ENCODE measurements at places on chromosomes 13 and 19.

- DNase-seq = no peak
Measured at GRCh38 chr13:92179223-92179622, 780.8 kb downstream of the GPC5 start.

- DNase-seq = no peak
Measured at GRCh38 chr19:16288544-16288943, 36.1 kb upstream of the KLF2 start.

DNA sequence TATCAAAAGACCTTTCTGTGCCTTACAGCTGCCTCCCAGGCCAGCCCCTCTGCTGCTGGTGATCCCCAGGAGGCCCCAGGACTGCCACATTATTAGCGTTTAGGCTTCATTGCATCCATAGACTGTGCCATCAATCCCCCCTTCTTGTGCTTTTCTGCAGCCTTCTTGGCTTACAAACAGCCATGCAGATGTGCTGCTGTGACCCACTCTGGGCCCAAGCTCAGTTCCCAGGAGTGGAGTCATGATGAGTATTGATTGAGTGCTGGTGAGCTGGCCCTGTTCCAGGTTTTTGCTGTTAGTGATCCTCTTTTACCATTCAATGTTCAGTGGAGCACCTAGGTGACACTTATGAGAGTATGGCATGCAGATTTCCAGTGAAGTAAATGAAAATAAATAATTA lies 59.9 kb upstream of the SLAIN1 start:
- DNase-seq = no peak

GRCh38 chr13:31775686-31776085 lies 36.4 kb downstream of the RXFP2 start:
- no peak for DNase-seq

GRCh38 chr19:35109395-35110112 lies 6.1 kb upstream of the FXYD3 start:
- DNase-seq = no peak

DNA sequence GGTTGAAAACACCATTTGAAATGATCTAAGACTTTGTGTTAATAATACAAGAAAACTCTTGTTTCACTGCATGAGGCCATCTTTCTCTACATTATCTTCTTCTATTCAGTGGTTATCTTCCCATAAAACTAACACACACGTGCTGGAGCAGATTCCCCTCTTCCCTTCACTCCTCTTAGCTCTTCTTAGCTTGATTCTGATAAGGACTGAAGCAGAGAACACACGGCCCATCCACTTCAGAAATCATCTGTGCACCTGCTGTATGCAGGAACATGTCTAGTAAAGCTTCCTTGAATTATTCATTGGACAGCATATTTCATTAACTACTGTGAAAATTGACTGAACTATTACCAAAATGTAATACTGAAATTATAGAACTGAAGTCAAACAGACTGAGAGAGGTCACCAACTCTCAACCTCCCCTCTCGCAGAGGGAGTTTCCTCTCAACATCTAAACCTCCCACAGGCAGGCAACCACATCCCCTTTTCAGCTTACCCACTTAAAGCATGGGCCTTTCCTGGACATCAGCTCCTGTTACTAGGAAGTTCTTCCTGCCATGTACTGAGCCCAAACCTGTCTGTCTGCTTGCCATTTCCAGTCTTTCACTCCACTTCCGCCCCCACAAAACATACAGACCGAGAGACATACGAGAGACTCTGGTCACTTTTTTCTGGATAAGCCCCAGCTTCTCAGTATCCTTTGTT lies 113.9 kb downstream of the CRYL1 start:
- peak; percentile 55 for DNase-seq

GRCh38 chr13:94481941-94482340 lies 2.5 kb upstream of the DCT start:
- no peak for DNase-seq

DNA sequence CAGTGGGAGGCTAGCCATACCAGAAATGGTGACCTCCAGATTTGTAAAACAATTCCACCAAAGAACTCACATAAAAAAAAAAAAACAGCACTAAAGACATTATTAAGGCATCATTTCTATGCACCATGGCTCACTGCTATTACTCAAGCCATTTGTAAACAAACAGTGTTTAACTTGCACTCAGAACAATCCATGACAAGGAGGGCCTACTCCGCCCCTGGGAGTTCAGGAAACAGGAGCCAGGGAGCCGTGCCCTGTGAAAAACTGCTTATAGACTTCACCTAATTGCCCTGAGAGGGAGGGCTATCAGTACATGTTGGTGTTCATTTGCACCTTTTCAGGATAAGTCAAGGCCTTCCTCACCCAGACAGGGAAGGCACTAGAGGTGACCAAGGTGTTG lies 103.2 kb downstream of the ZNF429 start:
- DNase-seq = no peak

DNA sequence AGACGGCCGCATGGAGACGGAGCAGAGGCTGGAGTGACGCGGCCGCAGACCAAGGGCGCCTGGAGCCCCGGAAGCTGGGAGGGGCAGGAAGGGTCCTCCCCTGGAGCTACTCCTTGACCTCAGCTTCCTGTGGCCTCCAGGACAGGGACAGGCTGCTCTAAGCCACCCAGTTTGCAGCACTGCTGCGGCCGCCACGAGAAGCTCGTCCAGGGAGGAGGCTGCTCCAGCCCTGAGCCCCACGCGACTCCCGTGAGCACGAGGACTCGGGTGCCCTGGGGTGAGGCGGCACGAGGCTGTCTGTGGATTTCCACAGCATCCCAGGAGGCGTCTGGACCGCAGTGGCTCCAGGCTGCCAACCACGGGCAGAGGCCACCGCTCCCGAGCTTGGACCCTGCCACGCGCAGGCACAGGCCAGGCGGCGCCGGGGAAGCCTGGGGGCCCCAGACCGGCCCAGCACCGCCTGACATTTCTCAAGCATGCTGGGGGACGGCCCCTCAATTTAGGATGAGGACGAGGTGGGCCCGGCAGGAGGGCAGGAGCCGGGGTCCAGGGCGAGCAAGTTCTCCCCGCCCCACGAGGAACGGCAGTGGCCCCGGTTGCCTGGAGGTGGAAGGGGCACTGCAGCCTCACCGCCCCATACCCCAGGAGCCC lies 10.7 kb downstream of the SBNO2 start:
- DNase-seq = no peak

- no peak for DNase-seq
Measured at GRCh38 chr13:77470986-77471385, 64.5 kb upstream of the SCEL start.

DNA sequence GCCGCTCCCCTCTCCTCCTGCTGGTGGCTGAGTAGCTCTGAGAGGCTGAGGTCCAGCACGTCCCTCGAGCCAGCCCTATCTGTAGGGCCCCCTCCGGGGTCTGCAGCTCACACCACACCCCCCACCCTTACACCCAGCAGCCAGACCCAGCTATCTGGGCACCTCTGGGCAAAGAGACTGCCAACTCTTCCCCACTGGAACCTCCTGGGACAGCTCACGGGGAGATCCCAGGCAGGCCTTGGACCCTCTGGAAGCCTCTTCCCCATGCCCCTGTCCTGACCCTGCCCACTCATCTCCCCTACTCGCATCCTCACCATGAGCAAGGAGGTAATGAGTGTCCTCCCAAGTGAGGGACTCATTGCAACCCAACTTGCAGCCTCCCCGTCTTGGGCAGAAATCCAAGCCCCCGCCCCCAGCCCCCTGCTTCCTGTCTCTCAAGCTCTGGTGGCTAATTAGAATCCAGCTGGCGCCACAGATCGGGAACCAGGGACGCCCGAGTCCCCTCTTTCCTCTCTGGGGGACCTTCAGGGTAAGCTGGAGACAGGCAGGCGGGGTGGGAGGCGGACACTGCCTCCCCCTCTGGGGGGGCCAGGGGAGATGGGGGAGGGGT lies 22.1 kb downstream of the ADGRL1 start:
- no peak for DNase-seq

- DNase-seq = no peak
Measured at GRCh38 chr13:46539231-46539630, 13.7 kb upstream of the LRCH1 start.

- DNase-seq = no peak
Measured at GRCh38 chr13:103102482-103102881, 36.3 kb upstream of the SLC10A2 start.

GRCh38 chr13:46778890-46779289 lies 18.1 kb downstream of the ESD start:
- DNase-seq = no peak

DNA sequence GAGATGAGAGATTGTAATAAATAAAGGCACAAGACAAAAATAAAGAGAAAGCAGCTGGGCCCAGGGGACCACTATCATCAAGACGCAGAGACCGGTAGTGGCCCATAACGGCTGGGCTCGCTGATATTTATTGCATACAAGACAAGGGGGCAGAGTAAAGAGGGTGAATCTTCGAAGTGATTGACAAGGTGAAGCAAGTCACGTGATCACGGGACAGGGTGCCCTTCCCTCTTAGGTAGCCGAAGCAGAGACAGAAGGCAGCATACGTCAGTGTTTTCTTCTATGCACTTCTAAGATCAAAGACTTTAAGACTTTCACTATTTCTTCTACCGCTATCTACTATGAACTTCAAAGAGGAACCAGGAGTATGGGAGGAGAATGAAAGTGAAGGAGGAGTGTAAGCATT lies 4.6 kb upstream of the PRKCG start:
- peak; percentile 48 for DNase-seq

DNA sequence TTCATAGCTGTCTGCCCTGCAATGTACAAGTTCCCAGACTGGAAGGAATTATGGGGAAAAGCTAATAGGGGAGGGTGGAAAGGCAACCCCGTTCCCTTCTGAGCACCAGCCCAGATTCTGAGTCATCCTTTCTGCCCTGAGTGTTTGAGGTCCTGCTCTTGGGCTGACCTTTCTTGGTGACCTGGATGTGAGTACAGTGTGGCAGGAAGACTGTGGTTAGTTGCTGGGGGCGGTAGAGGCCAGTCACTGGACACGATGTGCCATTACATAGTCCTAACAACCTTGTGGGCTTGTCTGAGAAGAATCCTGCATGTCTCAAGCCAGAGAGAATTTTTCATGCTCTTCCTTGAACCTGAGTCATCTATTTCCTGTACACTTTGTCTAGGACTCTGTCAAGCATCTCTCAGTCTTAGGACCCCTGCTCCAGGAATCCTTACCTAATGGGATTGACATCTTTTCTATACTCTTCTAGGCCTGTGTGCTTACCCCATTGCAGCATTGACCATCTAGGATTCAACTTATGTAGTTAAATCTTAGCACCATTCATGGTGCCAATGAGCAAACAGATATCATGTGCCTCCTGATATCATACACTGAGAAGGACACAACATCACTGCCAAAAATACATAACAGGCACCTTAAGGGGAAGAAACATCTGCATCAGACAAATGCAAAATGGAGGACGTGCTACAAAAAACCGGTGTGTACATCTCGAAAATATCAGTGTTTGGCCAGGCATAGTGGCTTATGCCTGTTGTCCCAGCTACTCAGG lies 8.1 kb upstream of the ANGPTL4 start:
- no peak for DNase-seq

DNA sequence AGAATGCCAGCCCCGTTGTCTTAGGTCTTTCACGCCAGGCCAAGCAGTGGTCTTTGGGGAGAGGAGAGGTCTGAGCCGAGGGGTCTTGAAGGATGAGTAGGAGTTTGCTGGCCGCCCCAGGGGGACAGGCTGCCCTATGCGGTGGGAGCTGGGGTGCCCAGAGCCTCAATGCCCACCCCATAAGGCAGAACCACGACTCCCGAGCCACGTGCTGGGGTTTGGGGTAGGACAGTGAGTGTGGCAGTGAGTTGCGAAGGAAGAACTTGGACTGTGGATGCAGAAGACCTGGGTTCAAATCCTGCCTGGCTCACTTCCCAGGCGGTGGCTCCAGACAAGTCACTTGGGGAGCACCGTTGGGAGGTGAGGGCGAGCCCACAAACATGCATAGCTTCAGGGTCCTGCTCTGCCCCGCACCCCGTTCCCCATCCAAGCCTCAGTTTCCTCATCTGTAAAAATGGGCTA lies 5.5 kb downstream of the RAB11B start:
- DNase-seq = no peak

GRCh38 chr19:35034005-35034502 lies 3.8 kb downstream of the SCN1B start:
- DNase-seq = no peak

DNA sequence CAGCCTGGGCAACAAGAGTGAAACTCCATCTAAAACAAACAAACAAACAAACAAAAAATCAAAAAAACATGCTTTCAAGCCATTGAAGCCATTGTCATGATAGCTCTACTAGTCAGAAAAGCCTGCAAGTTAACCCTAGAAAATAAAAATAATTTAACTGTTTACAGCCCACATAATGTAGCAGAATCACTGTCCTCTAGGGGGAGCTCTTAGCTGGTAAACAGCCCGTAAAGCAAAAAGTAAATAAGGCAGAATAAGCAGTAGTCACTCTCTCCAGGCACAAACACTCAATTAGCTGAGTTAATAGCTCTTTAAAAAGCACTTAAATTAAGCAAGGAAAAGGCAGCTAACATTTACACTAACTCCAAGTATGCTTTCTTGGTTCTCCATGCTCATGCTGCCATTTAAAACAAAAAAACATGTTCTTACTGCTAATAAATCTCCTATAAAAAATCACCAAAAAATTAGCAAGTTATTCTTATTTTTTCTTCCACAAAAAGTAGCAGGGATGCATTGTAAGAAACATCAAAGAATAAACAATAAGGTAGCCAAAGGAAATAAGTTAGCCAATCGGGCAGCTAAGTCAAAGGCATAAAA lies 11.3 kb downstream of the LILRB4 start:
- DNase-seq = no peak

- no peak for DNase-seq
Measured at GRCh38 chr13:95067303-95067702, 233.9 kb downstream of the ABCC4 start.

DNA sequence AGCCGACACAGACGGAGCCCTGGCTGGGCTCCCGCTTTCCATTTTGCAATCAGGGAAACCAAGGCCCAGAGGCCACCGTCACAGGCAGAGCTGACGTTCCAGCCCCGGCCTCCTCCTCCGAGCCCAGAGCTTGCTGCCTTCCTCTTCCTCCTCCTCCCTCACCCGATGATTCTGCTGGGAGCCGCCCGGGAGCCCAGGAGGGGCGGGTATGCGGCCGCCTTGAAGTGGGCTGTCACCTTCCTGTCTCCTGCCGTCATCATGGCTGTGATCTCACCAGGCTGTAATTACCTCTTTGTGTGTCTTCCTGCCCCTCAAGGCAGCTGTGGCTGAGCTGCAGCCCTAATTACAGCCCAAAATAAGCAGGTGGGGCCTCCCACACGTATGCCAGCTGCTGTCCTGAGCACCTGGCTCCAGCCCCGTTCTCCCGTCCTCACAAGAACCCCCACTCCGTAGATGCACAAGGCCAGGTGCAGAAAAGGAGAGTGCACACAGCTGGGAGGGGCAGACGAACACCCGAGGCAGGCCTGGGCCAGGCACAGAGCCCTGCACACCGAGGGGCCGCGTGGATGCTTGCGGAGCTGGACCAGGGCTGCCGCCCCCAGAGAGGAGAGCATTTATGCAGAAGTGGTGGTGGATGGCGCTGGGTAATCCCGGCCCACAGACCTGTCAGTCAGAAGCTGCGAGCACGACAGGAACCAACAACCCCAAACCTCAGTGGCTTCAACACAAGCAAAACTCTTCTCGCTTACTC lies 4.0 kb downstream of the TPGS1 start:
- DNase-seq = peak; percentile 85

All from activated T-cell treated with anti-CD3 and anti-CD28 coated beads, Interleukin-2, amount 50 U/mL, for 48 hours (primary cell).